Stimulated activated CD4-positive, alpha-beta T cell treated with anti-CD3 and anti-CD28 coated beads, Interleukin-1b, Interleukin-23, amount 100 ng/mL, for 1 hour (primary cell): ENCODE measurements at places on chromosomes 6 and 20.

DNA sequence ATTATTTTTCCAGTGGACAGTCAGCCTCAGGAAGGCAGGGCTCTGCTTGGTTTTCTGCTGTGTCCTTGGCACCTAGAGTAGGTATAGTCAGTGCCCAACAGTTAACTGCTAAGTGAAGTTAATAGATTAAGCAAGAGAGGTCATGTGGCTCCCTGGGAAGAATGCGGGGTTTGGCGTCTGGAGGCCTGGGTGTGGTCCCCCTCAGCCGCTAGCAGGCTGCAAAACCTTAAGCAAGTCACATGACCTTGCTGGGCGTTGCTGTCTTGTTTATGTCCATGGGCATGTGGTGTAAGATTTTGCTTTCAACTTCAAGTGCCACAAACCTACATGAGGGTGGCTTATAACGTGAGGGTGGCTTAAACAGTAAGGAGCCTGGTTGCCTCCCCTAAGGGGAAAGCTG, 75.5 kb upstream of the SCP2D1 start:
- no peak for DNase-seq

DNA sequence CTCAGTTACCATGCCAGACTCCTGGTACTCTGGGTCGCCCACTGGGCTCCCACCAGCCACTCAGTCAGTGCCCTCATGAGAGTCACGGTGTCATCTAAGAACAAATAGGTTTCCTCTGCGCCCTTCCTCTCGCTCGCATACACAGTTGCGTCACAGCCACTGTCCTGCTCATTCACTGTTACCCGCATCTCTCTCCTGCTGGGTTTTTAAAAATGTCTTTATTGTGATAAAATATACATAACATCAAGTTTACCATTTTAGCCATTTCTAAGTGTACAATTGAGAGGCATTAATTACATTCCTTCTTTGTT, 4.0 kb downstream of the TEAD3 start:
- DNase-seq: no peak

DNA sequence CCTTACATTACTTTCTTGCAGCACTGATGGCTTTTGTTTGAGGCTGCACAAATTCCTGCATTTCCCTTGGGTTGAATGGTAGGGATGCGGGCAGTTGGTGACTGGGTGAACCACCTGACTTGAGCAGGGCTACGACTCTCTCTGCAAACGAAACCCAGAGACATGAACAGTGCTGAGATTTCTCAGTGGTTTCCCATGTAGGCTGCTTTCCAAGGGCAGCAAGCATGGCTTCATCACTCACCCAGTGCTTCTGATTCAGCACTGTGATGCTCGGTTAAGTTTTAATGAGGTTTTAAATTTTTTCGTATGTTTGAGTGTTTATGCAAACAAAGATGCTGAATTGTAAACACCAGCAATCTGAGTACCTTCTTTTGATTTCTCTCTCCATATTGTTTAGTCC, 127.2 kb downstream of the MTHFD1L start:
- DNase-seq: no peak

- DNase-seq: no peak
Measured at GRCh38 chr20:5463007-5463686, 146.4 kb upstream of the PROKR2 start.
